ENCODE measurements at places on chromosomes 7 and 10.

- DNase-seq, result no peak
Observed at GRCh38 chr10:69965919-69966662, 86.6 kb upstream of the MACROH2A2 start.

DNA sequence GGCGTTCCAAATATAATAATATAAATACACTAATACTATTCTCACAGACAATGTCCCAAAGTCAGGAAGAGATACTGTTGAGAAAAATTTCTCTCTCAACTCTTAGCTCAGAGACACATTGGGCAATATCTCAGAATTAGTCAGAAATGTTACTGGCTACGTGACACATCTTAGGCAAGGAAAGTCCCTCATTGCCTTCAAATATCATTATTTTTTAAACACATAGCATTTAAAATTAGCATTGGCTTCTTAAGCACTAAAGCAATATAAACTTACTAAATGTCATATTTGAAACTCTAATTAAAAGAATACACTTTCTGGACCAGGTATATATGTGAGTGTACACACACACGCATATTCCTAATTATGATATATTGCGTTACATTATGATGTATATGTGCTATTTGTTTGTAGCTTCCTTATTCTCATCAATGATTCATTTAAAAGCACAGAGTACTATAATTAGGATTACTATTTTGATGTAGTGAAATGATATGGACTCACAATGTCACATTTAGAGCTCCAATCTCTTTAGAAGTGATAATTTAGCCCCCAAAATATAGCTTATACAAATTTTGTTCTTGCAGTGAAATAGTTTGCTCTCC, 255.8 kb downstream of the TWIST1 start:
- DNase-seq, result no peak

DNA sequence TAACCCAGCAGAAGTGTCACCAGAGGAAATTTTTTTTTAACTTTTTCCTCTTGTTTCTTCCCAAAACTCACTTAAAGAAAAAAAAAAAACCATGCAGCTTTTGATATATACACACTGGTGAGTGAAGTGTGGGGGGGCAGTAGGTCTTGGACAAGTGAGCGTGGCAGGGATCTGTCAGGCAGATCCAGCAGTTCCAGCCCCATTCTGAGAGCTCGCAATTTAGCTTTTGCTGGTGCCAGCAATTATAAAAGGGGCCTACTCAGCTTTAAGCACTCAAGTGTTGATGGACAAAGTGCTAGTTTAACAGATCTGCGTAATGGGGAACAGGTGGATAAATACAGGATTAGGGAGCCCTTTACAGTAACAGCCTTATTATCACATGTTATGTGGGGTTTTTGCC, 619.2 kb upstream of the GALNT17 start:
- no peak for DNase-seq

DNA sequence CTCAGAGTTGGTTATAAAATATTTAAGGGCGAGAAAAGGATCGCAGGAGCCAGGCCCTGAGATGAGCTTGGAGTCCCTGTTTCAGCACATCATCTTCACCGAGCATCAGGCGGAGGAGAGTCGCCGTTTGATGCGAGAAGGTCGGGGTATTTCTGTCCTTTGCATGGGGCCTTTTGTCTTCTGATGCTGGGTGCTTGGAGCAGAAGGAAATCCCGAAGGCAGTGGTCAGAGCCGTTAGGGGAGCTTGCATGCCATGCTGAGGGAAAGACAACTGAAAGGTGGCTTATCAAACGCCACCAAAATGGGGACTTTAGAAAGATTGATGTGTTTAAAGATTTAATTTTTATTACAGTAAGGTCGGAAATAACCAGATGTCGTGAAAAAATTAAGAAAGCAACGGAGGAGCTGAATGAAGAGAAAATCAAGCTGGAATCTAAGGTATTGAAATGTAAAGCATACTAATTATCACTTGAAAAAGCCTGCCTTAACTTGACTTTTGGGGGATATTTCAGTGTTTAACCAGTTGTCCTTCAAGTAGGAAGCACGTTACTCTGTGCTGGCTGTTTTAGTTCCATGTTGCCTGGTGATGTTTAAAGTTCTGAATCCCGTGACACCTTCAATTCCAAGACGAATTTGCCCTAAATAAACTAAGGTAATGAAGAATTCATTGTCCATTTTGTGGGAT, 845 bp downstream of the CCDC172 start:
- DNase-seq, result no peak

GRCh38 chr7:43639858-43640491, 57.1 kb downstream of the STK17A start:
- DNase-seq, result no peak

DNA sequence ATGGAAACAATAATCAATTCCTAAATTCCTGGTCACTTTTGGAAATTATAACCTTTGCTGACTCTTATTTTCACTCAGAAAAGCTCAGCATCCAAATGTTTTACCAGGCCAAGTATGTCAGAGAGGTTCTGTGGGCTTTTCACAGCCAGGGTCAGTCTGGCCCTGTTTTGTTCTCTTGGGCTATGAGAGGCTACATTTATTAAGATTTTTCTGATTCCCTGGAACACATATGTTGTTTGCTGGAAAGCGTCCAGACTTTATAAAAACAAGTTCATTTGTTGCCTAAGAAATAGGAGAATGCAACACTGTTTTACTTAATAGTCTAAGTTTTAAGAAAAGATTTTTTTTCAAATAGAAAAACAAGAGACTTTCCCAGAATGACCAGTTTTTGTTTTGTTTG, 238.4 kb upstream of the PLXDC2 start:
- DNase-seq, result no peak

DNA sequence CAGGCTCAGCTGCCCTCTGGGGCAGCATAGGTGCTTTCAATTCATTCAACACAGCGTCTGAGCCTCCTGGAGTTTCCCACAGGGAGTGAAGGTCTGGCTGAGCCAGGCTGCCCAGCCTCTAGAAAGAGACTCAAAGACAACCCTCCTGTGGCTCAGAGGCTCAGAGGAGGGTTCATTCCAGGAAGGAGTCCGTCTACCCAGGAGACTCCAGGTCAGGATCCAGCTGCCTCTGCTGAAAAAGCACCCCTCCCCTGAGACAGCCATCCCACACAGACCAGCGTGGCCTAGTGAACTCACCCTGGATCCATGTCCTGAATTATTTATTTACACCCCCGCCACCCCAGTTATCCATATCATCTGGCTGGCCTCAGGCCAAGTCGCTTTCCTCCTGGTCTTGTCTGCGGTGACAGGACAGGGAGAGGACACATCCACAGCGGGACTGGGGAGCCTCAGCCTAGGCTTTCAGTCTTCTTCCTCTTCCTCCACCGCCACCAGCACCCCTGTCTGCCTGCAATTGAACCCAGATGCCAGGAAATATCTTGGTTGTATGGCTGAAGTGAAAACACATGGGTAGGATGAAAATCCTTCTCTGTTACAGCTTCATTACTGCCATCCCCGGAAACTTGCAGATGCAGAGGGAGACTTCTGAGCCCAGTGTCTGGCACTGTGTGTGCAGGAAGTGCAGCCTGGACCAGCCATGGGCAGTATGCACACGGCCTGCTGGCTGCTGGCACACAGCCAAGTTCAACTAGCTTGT, 44.0 kb upstream of the COL13A1 start:
- DNase-seq, result no peak

DNA sequence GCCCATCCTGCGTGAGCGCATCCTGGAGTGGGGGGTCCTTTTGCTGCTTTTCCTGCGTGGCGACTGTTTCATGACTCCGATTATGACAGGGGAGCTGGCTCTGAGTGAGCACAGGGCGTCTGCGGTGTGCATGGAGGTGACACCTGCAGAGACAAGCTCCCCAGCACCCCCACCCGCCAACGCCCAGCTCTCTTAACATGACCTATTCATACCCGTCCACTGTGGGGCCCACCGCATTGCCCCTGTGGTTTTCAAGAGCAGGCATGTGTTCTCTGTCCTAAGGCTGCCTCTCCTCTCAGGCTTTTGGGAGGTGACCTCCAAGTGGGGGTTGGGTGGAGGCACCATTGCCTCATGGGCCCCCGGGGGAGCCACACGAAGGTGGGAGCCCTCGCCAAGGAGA, 500.7 kb downstream of the TCERG1L start:
- no peak for DNase-seq

- no peak for DNase-seq
Observed at GRCh38 chr7:131219312-131220041, 108.2 kb upstream of the MKLN1 start.

GRCh38 chr10:129968853-129969183, 4.7 kb upstream of the EBF3 start:
- no peak for DNase-seq

- DNase-seq, result no peak
Observed at GRCh38 chr7:21352540-21353387, 75.1 kb upstream of the SP4 start.

DNA sequence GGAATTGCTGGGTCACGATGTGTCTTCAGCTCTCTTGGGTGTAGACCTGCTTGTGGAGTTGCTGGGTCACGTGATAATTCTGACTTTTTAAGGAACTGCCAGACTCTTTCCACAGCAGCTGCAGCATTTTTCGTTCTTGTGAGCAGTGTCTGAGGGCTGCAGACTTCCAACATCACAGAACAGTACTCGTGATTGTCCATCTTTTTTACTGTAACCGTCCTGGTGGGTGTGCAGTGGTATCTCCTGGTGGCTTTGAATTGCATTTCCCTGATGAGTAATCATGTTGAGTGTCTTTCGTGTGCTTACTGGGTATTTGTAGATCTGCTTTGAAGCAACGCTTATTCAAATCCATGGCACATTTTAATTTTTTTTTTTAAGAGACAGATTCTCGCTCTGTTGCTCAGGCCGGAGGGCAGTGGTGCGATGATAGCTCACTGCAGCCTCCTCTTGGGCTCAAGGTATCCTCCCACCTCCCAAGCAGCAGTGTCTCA, 22.7 kb downstream of the INPP5A start:
- DNase-seq, result no peak

GRCh38 chr10:102542800-102543418, 39.1 kb downstream of the SUFU start:
- DNase-seq, result no peak

- no peak for DNase-seq
Observed at GRCh38 chr7:152347888-152348287, 87.9 kb downstream of the KMT2C start.

DNA sequence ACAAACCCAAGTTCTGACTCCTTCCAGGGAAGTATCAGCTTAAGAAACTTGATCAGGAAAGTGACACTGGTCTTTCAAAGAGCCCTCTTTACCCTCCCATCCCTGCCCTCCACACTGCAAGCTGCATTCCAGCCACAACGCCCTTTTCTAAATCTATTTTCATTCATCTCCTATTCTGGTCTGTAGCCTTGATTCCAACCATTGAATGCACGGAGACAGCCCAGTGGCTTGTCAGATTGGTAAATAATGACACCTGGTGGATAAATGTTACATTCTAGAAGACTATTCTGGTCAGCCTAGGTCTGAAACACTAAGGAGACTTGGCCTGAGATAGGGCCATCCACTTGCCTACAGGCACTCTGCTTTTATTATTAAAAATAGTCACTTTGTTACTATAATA, 20.9 kb downstream of the MORN4 start:
- DNase-seq, result no peak

- DNase-seq, result no peak
Observed at GRCh38 chr10:82953909-82954308, 1078.9 kb downstream of the NRG3 start.

DNA sequence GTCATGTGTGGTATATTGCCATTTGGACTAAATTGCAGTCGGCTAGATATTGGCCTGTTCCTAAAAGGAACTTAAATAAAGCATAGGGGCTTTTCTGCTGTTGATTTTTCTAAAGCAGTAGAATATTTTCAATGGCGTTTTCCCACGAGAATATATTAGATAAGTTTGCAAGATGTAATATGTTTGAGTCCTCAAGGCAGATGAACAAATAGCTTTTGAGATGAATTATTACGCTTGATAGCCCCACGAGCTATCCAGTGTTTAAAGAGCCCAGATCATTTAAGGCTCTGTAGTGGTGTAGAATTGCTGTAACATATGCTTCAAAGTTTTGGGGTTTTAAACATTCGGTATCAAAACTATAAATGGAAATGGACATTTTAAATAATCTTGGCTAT, 2.9 kb downstream of the CELF2 start:
- no peak for DNase-seq

GRCh38 chr7:94161476-94161875, 157.3 kb upstream of the BET1 start:
- DNase-seq, result no peak

Data from mesothelial cell of epicardium (in vitro differentiated cells).